ENCODE measurements at places on chromosomes 12 and 14.

DNA sequence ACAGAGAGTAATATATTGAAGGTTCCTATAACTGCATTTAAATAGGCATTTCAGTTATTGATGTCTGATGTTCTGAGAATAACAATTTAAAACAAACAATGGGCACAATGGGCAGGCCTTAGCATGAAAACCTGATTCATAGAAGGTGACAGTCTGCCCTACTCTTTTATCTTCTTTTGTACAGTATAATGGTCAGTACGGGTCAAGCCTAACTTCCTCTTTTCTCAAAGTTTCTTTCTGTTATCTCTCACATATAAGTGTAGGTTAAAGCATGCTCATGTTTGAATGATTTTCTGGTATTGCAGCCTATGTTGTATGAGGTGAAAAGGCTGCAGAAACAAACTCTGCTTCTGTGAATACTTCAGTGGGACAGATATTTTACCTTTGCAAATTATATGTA, 14.2 kb downstream of the FKBP3 start:
- DNase-seq, result no peak

GRCh38 chr12:50699940-50700339, 64.0 kb upstream of the ATF1 start:
- DNase-seq, result no peak

DNA sequence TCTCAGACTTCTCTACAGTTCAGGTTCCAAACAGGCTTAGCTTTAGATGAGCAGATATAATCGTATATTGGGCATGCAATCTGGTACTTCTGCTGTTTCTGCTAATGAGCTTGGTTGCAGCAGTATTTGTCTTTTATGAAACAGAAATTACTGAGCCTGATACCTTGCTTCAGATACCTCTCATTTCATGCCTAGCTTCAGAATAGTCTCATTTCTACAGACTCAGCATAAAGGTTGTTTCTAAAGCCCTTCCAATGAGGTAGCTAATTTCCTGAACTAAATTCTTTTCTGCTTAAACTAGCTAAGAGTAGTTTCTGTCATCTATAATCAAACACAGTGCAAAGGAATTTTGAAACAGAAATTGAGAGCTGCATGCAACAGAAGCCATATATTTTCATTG, 275.0 kb upstream of the KITLG start:
- peak; percentile 18 for DNase-seq

- no peak for DNase-seq
Measured at GRCh38 chr14:95526483-95527386, 8.1 kb upstream of the GLRX5 start.

- no peak for DNase-seq
Measured at GRCh38 chr12:103637021-103637420, 49.9 kb downstream of the STAB2 start.

- peak; percentile 64 for DNase-seq
Measured at GRCh38 chr14:65237023-65237814, 134.9 kb upstream of the MAX start.

GRCh38 chr12:6854036-6854435, 2.1 kb downstream of the USP5 start:
- DNase-seq, result no peak

- DNase-seq, result no peak
Measured at GRCh38 chr12:104250366-104251125, 35.0 kb downstream of the TXNRD1 start.

GRCh38 chr12:114852976-114853529, 169.1 kb upstream of the TBX3 start:
- peak; percentile 49 for DNase-seq

- peak; percentile 82 for DNase-seq
Measured at GRCh38 chr14:54681811-54682261, 114.9 kb downstream of the SAMD4A start.

DNA sequence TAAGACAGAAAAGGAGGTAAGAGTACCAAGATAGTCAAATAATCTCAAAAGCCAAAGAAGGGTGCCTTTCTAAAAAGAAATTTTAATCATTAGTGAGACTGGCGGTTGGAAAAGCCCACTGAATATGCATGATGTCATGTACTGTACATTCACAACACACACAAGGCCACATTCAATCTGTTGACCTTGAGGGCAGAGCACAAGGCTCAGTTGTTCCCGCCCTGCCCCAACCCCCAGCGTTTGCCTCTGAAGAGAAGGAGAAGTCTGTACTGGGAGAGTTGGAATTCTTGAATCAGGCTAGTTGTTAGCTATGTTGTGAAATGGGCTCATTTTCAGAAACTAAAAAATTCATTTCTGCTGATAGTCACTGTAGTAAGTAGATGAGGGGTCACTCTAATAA, 50.2 kb upstream of the NID2 start:
- DNase-seq, result no peak

DNA sequence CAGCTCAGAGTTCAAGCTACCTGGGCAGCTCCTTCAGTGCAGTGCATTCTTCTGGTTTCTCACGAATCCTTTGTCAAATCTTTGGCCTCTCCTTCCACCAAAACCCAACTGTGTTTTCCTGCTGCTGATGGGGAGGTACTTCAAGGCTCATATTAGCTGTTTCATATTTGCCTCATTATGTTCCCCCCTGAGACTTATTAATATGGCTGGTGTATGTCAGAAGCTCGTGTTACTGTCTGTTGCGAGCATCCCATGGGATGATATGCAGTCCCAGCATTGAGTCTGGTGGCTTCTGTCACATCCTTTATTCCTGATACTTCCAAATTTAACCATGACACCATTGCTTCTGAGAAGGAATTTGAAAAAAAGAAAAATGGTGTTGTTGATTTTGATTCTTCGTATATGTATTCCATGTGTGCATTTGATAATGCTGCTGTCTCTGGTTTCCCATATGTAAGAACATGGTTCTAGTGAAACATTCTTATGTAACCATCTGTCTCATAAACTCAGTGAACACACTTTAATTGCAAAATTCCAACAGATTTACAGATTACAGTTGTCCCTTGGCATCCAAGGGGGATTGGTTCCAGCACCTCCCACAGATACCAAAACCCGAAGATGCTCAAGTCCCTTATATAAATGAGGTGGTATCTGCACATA, 149.1 kb downstream of the KICS2 start:
- DNase-seq, result no peak

DNA sequence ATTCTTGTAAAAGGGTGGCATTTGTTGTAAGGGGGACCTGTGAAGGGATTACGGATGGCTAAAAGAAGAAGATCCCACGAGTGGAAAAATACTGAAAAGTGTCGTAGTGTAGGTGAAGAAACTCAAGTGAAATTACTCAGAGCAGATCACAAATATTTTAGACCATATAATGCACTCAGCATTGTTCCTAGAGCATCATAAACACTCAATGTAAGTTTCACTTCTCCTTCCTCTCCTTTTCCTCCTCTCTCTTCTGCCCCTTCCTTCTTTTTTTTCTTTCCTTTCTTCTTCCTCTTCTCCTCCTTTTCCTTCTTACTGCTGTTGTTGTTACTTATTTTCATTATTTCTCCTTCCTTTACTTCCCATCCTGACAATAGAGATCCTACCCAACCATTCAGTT, 445.6 kb downstream of the ADAMTS20 start:
- DNase-seq, result no peak

DNA sequence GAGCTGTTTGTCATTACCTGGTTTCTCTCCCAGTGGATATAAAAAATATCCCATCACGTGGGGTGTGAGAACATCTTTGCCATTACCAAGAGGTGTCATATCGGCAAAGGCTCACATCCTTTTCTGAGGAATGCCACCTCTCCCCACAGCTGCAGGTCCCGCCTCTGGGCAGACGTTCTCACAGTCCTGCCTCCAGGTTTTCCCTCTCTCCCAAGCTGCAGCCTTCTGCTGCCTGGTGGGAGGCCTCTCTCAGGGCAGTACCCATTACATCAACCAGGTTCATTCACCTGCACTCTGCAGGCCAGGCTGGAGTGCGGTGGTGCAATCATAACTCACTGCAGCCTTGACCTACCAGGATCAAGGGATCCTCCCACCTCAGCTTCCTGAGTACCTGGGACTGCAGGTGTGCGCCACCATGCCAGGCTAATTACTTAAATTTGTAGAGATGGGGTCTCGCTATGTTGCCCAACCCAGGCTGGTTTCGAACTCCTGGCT, 15.0 kb upstream of the TMEM119 start:
- no peak for DNase-seq

- no peak for DNase-seq
Measured at GRCh38 chr12:65391711-65392110, 113.2 kb downstream of the MSRB3 start.

GRCh38 chr12:30795410-30796312, 40.9 kb upstream of the CAPRIN2 start:
- peak; percentile 86 for DNase-seq

DNA sequence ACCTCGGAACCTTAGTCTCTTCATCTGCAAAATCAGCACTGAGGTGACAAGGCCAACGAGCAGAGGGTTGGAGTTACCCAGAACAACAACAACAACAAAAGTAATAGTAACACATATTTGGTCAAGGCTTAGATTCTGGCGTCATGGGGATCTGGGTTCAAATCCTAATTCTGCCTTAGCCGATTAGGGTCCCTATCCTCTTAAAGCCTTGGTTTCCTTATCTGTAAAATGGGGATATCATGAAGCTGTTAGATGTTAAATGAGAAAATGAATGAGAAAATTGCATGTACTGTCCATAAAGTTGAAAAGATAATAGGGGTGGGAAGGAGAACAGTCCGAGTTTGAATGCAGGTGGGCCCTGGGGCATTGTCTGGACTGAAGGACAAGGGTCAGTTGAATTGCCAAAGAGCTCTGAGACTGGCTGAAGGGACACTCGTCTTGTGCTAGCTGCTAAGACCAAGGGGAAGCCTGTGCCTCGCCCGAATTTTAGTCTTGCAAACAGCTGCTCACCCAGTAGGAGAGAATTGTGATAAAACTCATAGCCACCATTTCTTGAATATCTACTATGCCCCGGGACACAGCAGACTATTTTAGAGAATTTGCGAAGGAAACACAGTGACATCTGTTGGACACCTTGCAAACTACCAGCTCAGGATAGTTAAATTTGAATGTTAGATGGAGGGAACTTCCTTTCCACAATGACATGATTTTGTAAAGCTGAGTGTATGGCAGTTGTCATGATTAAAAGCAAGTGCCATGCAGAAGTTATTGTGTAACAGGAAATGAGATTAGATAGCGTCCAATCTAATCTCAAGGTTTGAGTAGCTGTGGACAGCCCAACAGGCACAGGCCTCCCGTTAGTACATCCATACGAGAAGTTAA, 6.8 kb upstream of the HNF1A start:
- peak; percentile 60 for DNase-seq

- DNase-seq, result no peak
Measured at GRCh38 chr12:82635263-82635662, 51.4 kb upstream of the TMTC2 start.

DNA sequence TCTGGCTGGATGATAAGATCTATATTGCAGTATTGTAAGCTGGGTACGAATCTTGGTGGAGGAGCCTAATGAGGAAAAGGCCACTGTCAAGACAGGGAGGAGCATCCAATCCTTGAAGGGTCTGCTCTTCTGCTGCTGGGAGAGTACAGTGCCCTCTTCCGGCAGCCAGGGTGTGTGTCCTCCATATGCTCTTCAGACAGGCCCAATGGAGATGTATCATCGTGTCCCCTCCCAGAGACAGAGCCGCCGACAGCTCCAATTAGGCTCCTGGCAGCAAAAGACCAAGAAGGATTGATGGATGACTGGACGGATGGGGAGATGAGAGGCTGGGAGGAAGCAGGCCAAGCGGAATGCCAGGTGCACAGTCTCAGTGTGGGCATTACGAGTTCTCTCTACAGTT, 51.6 kb upstream of the PIWIL1 start:
- no peak for DNase-seq

- peak; percentile 59 for DNase-seq
Measured at GRCh38 chr12:94133964-94134795, 14.2 kb upstream of the PLXNC1 start.

DNA sequence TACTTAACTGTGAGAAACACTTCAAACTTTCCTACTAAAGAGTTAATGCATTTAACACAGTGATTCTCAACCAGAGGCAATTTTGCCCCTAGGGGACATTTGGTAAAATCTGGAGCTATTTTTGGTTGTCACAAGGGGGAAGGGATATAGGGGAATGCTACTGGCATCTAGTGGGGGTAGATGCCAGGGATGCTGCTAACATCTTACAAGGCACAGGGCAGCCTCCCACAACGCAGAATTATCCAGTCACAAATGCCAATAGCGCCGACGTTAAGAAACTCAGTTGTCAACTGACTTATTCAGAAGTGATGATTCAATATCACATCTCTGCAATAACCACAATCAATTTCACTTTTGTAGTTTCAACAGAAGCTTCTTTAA, 2.0 kb downstream of the EEA1 start:
- peak; percentile 42 for DNase-seq

DNA sequence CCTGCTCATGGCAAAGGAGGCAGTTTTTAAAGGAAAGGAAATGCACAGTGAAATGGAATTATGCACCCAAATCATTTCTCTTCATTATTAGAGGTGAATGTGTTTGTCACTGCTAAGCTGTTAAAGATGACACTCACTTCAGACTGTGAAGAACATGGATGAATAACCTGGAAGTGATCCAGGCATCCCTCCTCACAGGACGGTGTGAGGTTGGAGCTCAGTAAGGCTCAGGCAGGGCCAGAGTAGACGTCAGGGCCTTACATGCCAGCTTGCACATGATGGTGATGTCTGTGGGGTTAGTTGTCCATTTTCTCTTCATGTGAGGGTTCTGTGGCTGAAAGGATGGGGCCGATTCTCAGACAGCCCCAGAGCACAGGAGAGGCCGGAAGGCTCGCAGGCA, 273.1 kb downstream of the PCNX1 start:
- DNase-seq, result no peak

DNA sequence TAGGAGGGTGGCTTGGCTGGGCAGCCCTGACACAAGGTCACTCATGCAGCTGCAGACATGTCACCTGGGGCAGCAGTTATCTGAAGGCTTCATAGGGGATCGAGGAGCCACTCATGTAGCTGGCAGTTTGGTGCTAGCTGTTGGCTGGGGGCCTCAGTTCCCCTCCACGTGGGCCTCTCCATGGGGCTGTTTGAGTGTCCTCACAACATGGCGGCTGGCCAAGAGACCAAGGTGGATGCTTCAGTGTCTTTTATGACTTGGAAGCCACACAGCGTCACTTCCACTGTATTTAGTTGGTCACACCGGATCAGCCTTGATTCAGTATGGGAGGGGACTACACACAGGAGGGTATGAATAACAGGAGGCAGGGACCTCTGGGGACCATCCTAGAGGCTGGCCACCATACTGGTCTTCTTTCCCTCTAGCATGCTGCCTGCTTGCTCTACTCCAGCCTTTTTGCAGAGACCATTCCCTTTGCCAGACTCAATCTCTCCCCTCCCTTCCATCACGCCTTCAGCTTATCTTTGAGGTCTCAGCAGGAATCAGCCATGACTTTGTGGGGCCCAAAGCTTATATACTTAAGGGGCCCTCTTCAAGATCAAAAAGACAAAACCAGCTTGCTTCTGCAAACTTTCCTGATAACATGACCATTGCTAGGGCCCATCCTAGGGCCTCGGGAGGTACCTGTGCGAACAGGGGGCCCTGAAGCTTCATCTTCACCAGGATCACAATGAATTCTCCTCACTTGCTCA, 53.4 kb downstream of the RPH3A start:
- no peak for DNase-seq
